ENCODE measurements at places on chromosomes 3 and 15.

DNA sequence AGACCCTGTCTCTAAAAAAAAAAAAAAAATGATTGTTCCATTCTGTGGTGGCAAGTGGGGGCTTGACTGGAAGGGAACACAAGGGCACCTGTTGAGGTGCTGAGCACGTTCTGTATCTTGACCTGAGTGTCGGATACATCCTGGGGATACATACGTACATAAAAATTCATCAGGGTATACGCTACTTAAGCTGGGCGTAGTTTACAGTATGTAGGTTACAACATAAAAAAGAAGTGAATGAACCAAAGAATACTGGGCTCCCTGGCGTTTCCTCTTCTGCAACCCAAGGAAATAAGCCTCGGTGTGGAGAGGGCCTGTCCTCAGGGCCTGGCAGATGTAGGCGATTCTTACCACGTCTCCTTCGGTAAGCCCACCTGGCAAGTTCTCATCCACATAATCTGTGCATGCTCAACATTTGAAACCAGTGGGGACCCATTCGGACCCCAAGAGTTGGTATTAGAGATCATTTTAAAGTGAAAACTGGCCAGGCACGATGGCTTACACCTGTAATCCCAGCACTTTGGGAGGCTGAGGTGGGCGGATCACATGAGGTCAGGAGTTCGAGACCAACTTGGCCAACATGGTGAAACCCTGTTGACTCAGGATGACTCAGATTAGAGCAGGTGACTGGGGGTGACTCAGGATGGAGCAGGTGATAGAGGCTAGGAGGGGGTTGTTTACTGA is 5.1 kb upstream of the MUC20 start:
- no peaks in the 10 kb centered on the region for H3K4me1 ChIP-seq
- H3K36me3 ChIP-seq = peaks cover 5% of the 10 kb centered on the region
- no peaks in the 10 kb centered on the region for H3K27me3 ChIP-seq
- no peak overlapping the region for H3K4me3 ChIP-seq
- no peak overlapping the region for H3K27ac ChIP-seq

GRCh38 chr3:43870120-43870519 is 179.4 kb downstream of the ABHD5 start:
- no peaks in the 10 kb centered on the region for H3K36me3 ChIP-seq
- H3K4me3 ChIP-seq = no peak overlapping the region
- peaks cover 42% of the 10 kb centered on the region for H3K27me3 ChIP-seq
- no peak overlapping the region for H3K27ac ChIP-seq
- no peak for DNase-seq
- H3K4me1 ChIP-seq = no peaks in the 10 kb centered on the region

DNA sequence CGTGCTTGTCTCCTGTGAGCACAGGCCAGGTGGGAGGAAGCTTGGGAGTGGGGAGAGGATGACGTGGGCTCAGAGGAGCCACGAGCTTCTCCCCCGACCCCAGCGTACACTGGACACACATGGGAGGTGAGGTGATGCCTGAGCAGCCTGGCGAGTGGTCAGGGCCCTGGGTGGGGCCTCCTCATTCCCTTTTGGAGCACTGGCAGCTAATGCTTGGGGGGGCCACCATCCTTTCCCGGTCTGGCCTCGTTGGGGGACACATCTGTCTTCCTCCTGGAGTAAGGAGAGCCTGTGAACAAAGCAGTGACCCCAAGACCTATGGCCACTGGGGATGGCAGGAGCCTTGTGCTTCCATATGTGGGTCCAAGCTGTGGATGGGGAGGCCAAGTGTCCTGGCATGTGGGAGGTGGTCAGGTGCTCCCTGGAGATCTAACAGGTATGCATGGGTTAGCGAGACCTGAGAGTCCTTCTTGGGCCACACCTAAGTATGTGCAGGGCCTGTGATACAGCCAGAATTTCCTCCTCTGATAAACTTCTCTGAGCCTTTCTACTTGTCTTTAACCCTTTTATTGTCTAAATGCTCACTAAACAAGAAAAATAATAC is 9.5 kb downstream of the KLF13 start:
- peaks cover 100% of the 10 kb centered on the region for H3K4me1 ChIP-seq
- no peaks in the 10 kb centered on the region for H3K27me3 ChIP-seq
- no peak for DNase-seq
- peak overlapping the region; percentile 82 for H3K27ac ChIP-seq
- no peak overlapping the region for H3K4me3 ChIP-seq

- H3K4me3 ChIP-seq = peak overlapping the region; percentile 86
- peak overlapping the region; percentile 88 for H3K27ac ChIP-seq
- no peak for DNase-seq
- H3K27me3 ChIP-seq = no peaks in the 10 kb centered on the region
- peaks cover 46% of the 10 kb centered on the region for H3K4me1 ChIP-seq
- peaks cover 15% of the 10 kb centered on the region for H3K36me3 ChIP-seq
Observed at GRCh38 chr15:78148392-78149067, 632 bp upstream of the IDH3A start.

DNA sequence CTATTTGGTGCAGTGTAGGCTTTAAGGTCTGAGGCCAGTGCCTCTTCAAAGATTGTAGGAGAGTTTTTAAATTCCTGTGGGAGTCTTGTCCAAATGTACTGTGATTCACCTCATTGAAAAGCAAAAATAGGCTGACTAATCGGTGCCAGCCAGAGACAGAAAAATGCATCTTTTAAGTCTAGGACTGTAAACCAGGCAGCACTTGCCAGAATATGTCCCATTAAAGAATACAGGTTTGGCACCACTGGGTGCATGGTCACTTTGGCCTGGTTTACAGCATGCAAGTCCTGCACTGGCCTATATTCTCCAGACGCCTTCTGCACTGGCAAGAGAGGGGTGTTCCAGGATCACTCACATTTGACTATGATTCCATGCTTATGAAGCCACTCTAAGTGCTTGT is 20.3 kb upstream of the NOX5 start:
- DNase-seq = no peak
- H3K4me1 ChIP-seq = no peaks in the 10 kb centered on the region
- peaks cover 5% of the 10 kb centered on the region for H3K27me3 ChIP-seq
- H3K27ac ChIP-seq = no peak overlapping the region
- H3K36me3 ChIP-seq = no peaks in the 10 kb centered on the region

- H3K4me3 ChIP-seq = no peak overlapping the region
- H3K27ac ChIP-seq = no peak overlapping the region
- no peaks in the 10 kb centered on the region for H3K36me3 ChIP-seq
- no peak for DNase-seq
- H3K27me3 ChIP-seq = peaks cover 15% of the 10 kb centered on the region
Observed at GRCh38 chr15:57493351-57493750, 98.4 kb upstream of the MYZAP start.

DNA sequence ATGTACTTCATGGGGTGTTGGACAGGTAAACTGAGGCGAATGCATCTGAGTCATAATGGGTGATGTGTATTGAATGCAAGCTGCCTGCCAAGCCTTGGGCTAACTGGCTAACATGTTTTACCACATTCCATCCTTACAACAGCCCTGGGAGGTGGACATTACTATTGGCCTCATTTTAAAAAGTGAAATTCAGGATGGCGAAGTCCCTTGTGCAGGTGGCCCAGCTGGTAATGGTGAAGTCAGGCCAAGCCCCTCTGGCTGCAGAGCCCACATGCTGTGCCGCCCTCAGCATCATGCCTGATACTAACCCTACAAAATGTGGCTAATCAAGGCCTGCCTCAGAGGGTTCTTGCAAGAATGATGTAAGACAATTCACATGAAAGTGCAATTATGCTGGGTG is 60.0 kb upstream of the CHD2 start:
- peaks cover 63% of the 10 kb centered on the region for H3K4me1 ChIP-seq
- peak overlapping the region; percentile 85 for H3K27ac ChIP-seq
- no peaks in the 10 kb centered on the region for H3K36me3 ChIP-seq
- H3K4me3 ChIP-seq = no peak overlapping the region
- no peaks in the 10 kb centered on the region for H3K27me3 ChIP-seq
- DNase-seq = no peak

DNA sequence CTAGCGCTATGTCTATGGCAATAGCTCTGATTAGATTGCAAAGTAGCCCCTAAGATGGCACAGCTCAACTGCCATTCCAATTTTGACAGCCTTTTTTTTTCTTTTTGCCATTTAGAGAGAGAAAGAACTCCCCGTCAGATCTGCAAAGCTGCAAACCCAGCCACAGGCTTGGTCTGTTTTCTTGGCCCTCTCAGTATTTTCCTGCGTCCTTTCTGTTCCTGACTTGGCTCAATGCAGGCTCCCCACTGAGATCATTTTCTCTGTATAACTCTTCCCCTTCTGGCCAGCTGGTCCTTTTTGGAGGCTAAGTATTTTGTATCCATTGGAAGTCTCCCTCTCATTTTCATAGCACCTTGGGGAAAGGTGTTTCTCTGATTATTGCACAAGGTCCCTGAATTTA is 386.7 kb downstream of the UNC13C start:
- H3K4me1 ChIP-seq = no peaks in the 10 kb centered on the region
- no peak for DNase-seq
- H3K27ac ChIP-seq = no peak overlapping the region
- H3K4me3 ChIP-seq = no peak overlapping the region

DNA sequence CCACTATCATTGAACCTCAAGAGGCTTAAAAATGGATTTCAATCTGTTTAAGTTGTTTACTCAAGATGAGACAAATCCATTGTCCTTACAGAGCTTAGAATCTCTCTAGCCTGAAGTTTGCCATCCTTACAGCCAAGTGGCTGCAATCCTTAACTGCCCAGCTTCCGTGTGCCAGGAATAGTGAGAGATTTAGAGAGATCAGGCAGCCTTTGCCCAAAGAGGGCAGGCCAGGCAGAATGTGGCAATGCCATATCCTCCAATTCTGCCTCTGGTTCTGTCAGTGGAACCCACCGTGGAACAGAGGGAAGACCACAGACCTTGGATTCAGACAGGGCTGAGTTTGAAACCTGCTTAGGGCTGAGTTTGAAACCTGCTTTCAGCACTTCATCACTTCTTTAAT is 374.3 kb downstream of the VPS13C start:
- no peak overlapping the region for H3K4me3 ChIP-seq
- no peak for DNase-seq
- H3K36me3 ChIP-seq = no peaks in the 10 kb centered on the region
- no peaks in the 10 kb centered on the region for H3K4me1 ChIP-seq

- no peaks in the 10 kb centered on the region for H3K4me1 ChIP-seq
- no peak for DNase-seq
- H3K27me3 ChIP-seq = no peaks in the 10 kb centered on the region
- H3K27ac ChIP-seq = no peak overlapping the region
- no peak overlapping the region for H3K4me3 ChIP-seq
- H3K36me3 ChIP-seq = no peaks in the 10 kb centered on the region
Observed at GRCh38 chr3:118075873-118076272, 958.8 kb downstream of the IGSF11 start.

GRCh38 chr3:158097593-158098308 is 8.5 kb downstream of the SHOX2 start:
- peak; percentile 84 for DNase-seq
- H3K27me3 ChIP-seq = peaks cover 90% of the 10 kb centered on the region
- H3K4me1 ChIP-seq = peaks cover 18% of the 10 kb centered on the region
- peak overlapping the region; percentile 9 for H3K27ac ChIP-seq
- H3K36me3 ChIP-seq = peaks cover 3% of the 10 kb centered on the region
- peak overlapping the region; percentile 77 for H3K4me3 ChIP-seq

- no peak overlapping the region for H3K27ac ChIP-seq
- H3K27me3 ChIP-seq = peaks cover 18% of the 10 kb centered on the region
- H3K4me1 ChIP-seq = peaks cover 3% of the 10 kb centered on the region
- H3K4me3 ChIP-seq = no peak overlapping the region
- no peaks in the 10 kb centered on the region for H3K36me3 ChIP-seq
Observed at GRCh38 chr15:65056106-65056505, 10.9 kb downstream of the SLC51B start.

DNA sequence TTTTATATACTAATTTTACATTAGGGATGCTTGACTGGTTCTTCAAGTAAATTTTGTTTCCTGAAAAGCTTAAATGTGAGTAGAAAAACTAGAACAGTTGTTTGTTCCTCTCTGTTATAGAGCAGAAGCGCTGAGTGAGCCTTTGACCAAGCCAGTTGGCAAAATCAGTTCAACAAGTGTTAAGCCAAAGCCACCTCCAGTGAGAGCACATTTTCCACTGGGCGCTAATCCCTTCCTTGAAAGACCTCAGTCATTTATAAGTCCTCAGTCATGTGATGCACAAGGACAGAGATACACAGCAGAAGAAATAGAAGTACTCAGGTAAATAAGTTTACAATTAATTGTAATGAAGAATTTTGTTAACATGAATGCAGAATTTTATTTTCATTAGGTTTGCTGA is 14.6 kb downstream of the CAPN7 start:
- peaks cover 10% of the 10 kb centered on the region for H3K4me1 ChIP-seq
- H3K27ac ChIP-seq = no peak overlapping the region
- no peak for DNase-seq
- peaks cover 32% of the 10 kb centered on the region for H3K36me3 ChIP-seq
- no peaks in the 10 kb centered on the region for H3K27me3 ChIP-seq

GRCh38 chr3:99586701-99587100 is 51.7 kb upstream of the COL8A1 start:
- H3K27ac ChIP-seq = no peak overlapping the region
- no peak for DNase-seq
- H3K27me3 ChIP-seq = no peaks in the 10 kb centered on the region
- no peaks in the 10 kb centered on the region for H3K4me1 ChIP-seq
- no peak overlapping the region for H3K4me3 ChIP-seq
- H3K36me3 ChIP-seq = no peaks in the 10 kb centered on the region

- no peaks in the 10 kb centered on the region for H3K36me3 ChIP-seq
- DNase-seq = no peak
- H3K27ac ChIP-seq = no peak overlapping the region
Observed at GRCh38 chr3:170985304-170985703, 41.2 kb downstream of the SLC2A2 start.

GRCh38 chr3:114294940-114295480 is 1.2 kb downstream of the TIGIT start:
- H3K27ac ChIP-seq = no peak overlapping the region
- peaks cover under 1% of the 10 kb centered on the region for H3K27me3 ChIP-seq
- peak overlapping the region; percentile 4 for H3K4me3 ChIP-seq
- peaks cover 4% of the 10 kb centered on the region for H3K4me1 ChIP-seq

DNA sequence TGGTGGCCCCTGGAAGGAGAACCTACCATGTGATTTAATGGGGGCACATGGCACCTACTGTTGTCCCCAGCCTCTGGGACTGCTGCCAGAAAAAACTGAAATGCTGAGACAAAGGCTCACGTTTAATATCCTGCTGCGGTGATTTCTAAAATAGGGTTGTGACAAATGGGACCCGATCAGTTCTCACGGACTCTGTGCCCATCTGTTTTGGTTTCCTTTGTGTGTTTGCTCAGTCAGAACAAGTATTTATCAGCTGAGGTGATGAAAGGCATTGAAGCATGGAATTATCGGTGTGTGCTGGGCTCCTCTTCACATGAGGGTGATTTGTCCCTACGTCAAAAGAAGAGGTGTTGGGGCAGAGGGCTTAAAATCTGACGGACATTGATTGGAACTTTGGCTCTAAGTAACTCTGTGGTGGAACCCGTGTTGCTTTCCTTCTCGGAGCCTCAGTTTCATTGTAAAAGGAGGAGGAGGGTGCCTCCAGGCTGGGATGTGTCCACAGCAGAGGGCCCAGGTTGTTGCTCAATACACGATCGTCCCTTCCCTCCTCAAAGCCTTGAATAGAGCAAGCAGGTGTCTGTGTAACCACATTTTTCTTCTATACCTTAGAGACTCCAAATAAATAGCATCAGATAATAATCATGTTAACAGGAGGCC is 283.3 kb upstream of the RGMA start:
- H3K36me3 ChIP-seq = no peaks in the 10 kb centered on the region
- H3K4me3 ChIP-seq = no peak overlapping the region
- H3K27ac ChIP-seq = no peak overlapping the region
- no peaks in the 10 kb centered on the region for H3K4me1 ChIP-seq
- H3K27me3 ChIP-seq = no peaks in the 10 kb centered on the region

All from activated naive CD4-positive, alpha-beta T cell treated with anti-CD3 and anti-CD28 coated beads, Interleukin-2, amount 10 ng/mL, durations not matched to agents 7 days and 5 days (primary cell).